ENCODE measurements at places on chromosomes 5 and 9.

- no peak for DNase-seq
Observed at GRCh38 chr5:115873392-115873791, 31.7 kb downstream of the AP3S1 start.

- DNase-seq, result no peak
Observed at GRCh38 chr5:33641744-33642505, 201.2 kb downstream of the TARS1 start.

DNA sequence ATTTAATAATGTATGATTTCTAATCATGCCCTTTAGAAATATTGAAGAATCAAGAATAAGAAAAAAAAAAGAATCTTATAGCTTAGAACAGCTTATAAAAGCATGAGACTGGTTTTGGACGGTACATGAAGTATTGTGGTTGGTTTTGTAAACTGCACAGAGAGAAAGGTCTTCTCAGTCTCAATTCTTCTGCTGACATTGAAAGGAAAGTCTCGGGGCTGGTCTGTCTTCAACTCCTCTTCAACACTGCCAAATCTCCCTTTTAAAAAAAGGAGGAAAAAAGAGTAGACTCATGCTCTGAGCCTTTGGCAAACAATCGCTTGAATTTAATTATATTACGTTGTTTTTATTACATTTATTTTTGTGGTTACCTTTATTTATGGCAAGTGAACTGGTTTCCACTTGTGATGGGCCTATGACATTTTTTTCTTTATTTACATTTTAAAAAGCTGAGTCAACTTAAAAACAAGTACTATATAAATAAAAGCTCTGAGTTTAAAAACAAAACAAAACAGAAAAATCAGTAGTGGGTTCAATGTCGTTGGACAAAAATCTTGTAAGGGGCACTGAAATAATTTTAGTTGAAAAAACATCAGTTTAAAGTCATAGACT is 32.8 kb upstream of the EBF1 start:
- DNase-seq, result no peak

DNA sequence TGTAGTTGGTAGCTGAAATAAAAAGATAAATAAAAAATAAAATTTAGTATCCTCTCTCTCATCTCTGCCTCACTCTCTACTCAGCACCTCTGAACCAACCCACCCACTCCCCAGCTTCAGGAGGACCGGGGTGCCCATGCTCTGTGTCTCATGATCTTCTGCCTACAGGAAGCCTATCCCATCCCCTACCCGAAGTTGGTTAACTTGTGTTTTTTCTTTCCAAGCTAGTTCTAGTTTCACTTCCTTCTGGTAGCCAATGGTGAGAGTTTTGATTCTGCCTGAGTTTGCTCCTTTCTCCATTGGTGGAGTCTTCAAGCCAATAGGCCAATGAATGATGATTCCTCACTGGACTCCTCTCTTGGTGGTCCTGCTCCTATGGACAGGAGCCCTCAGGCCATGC is 32.1 kb downstream of the SNX24 start:
- no peak for DNase-seq

DNA sequence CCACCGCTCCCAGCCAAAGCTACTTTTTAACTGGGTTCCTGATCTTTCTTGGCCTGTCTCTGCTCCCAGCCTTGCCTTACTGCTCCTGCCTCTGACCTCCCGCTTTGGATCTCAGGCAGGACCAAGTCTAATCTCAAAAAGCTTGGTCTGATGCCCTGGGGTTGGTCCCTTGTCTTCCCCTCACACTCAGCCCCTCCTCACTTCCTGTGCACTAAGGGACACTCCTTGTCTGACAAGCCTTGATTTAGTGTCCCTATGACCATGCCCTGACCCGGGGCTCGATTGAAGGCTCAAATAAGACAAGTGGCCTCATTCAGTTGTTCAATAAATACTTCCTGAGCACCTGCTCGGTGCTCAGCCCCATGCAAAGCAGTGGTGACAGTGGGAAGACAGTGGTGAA is 3.7 kb upstream of the GTF3C5 start:
- no peak for DNase-seq

All from T-helper 9 cell (primary cell).